Hepatocyte (in vitro differentiated cells): ENCODE measurements at places on chromosomes 11 and 22. TPM values are rescaled to one million over a fixed set of nuclear protein-coding genes. Genes with fewer than 3 reads are reported as not detected.

GRCh38 chr11:73784080-73784634 lies 3.5 kb upstream of the MRPL48 start:
- DNase-seq = peak; percentile 13

Gene CHRM1
- polyA plus RNA-seq = not detected in 2 replicates

GRCh38 chr11:96303980-96304379 lies 39.0 kb downstream of the MAML2 start:
- DNase-seq = no peak

DNA sequence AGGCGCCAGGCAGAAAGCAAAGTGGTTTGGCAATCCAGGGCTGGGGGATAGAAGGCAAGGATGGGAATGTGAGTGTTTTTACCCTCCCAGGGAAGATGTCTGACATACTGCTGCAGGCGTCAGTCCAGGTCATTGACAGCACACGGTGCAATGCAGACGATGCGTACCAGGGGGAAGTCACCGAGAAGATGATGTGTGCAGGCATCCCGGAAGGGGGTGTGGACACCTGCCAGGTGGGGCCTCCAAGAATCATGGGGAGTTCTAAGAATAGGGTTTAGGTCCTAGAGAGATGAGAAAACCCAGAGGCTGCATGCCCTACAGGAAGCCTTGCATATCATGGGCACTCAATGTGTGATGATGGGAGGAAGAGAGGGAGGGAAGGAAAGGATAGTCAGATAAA lies 28.3 kb upstream of the SMIM35 start:
- DNase-seq = no peak

GRCh38 chr22:29345932-29346331 lies 30.4 kb upstream of the RASL10A start:
- DNase-seq = no peak

- no peak for DNase-seq
These were observed 113.9 kb downstream of the ARL14EP start for GRCh38 chr11:30436801-30437200.

Gene CRACR2B
- polyA plus RNA-seq = 33.2 and 39.7 TPM in 2 replicates
